ENCODE measurements at places on chromosomes 1 and 21.

DNA sequence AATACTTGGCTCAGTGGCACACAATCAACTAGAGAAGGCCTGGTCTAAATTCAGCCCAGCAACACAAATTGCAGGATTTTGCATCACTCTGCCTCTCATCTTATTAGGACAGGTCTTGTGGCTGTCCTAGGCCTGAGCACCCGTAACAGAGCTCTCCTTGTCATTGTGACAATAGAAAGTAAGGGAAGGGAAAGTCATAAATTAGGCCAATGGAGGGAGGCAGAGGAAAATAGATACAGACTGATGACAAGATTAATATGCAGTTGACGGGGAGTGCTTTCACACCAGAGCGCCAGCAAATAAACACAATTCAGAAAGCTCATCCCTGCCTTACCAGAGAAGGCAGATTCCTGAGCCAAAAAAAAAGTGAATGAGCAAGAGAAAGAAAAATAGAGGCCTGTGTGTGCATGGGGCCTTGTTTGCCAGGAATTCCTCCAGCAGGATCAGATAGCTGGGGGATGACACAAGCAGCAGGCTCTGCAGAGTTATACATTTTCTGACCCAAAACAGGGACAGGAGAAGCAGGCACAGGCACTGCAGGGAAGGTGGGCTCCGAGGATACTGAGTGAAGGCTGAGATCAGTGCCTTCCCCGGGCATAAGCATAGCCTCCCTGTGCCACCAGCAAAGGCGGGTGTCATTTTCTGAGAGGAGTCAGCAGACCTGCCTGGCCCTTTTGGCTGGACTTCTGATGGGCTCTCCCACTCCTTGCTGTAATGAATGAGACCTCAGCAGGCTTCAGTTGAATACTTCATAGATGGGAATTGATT is 110.0 kb upstream of the SPAG17 start:
- peak; percentile 2 for DNase-seq

DNA sequence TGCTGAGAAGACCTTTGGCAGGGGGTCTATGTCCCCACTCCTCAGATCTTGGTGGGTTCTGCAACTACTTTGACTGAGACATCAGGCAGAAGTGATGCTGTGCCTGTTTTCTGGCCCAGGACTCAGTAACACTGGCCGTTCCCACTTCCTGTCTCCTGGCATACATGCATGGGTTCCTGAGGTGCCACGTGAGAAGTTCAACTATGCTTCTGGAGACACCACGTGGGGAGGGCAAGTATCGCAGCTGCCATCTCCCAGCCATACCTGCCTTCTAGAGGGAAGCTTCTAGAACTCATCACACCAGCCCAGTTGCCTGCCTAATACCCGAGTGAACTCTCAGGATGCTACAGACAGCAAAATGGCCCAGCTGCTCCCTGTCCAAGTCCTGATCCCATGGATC is 65.8 kb downstream of the TRABD2B start:
- no peak for DNase-seq

DNA sequence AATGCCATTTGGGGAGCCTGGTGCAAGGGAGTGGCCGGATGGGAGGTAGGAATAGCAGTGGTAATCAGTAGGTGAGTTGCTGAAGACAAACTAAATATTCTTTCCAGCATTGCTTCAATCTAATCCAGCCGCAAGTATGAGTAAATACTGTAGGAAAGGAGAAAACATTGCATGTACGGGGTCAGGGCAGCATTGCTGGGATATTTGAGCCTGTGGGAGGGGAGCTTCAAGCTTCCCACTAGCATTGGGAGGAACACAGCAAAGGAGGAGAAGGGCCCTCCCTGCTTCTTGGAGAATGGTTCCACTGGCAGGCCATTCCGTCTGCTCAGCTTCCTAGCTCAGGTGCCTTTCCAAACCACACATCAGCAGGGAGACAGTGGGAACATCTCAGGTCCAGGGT is 15.2 kb downstream of the CAPN2 start:
- DNase-seq = no peak

DNA sequence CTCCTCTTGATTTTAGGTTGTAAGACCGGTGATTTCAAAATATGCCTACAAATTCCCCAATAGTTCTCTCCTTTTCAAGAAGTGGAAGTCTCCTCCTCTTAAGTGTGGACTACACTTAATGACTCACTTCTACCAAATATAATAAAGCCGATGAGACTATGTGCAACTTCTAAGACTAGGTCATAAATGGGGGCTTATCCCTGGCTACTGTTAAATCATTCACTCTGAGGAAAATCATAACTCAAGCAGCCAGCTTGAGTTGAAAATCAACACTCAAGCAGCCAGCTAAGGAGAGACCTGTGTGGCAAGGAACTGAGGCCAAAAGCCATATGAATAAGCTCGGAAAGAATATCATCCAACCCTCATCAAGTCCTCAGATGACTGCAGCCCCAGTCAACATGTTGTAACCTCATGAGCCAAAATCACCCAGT is 49.6 kb upstream of the PSMG1 start:
- peak; percentile 45 for DNase-seq

DNA sequence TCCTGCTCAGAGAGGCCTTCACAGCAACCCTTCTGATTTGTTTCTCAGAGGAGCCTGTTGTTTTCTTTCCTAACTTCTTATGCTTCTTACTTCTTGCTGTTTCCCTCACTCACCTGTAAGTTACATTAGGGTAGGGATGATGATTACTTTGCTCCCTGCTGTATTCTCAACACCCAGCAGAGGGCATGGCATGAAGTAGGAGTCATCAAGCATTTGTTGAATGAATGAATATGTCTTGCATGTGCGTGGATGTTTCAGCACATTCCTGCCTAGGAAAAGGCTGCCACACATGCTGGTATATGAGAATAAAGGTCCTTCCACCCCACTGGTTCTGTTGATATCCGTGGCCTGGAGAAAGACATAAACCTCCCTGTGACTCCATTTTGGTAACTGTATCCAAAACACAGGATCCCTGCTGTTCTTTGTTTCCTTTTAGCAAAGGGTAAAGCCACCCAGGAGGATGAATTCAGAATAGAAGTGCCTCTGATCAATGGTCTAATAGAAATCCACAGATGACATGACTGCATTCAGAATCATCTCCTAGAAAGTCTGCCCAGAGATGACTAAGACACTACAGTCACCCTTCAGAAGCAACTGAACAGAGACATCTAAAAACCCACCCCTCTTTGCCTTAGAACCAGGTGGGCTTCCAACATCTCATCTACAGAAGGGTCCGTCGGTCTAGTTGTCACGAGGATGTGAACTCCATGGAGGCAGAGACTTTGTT is 168.8 kb downstream of the ZSCAN20 start:
- DNase-seq = no peak

- DNase-seq = no peak
Observed at GRCh38 chr1:14106126-14106525, 406.1 kb downstream of the PRDM2 start.

- DNase-seq = peak; percentile 23
Observed at GRCh38 chr1:184160236-184160635, 108.7 kb downstream of the TSEN15 start.

GRCh38 chr1:41354956-41355355 is 6.3 kb upstream of the FOXO6 start:
- no peak for DNase-seq

GRCh38 chr21:46062471-46063211 is 35.3 kb upstream of the COL6A2 start:
- DNase-seq = no peak

GRCh38 chr1:152186556-152187285 is 27.7 kb upstream of the RPTN start:
- no peak for DNase-seq

GRCh38 chr1:246104927-246105326 is 402.2 kb downstream of the SMYD3 start:
- DNase-seq = no peak

GRCh38 chr1:65458730-65459396 is 38.4 kb downstream of the LEPR start:
- no peak for DNase-seq

DNA sequence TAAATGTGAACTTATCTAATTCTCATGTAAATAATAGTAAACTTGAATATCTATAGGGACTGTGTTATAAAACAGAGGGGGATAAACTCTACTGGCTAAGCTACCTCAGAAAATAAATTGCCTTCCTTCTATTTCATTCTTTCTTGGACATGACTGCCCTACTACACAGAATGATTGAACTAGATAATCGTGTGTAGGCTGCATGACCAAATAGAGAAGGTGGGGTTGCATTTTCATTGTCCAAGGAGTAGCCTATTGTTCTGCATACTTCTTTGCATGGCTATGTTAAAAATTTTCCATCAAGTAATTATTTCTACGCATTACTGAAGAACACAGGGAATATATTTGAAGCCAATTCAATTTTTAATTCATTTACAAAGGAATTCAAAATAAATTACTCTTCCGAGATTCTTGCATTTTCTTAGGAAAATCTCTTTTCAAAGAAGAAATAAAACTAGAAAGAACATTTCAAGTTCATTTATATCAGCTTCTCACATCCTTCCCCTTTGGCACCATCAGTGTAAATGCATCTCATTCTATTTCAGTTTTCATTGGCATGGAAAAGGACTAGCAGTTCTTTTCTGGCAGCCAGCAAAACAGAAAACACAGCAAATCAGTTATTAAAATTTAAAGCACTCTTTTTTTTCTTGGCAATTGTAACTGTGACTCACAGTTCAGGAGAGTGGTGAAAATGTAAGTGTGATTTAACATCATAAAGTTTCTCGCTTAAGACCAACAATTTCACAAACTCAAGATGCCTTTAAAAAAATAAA is 714.7 kb downstream of the NCAM2 start:
- DNase-seq = no peak

DNA sequence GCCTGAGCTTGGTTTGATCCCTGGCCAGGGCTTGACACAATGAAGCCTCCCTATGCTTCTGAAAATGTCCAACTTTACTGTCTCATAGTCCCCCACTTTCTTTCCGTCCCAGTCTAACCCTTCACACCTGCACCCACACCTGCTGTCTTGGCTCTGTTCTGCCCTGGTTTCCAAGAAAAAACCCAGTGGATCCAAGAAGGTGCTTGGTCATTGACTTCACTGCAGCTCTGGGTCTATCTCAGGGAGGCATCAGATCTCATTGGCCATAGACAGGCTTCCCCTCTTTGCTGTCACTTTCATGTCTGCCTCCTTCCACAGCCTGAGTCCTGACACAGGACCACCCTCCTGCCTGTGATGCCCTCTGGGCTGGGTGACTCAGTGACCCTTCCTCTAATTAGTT is 37.8 kb upstream of the ETV3 start:
- DNase-seq = no peak

- no peak for DNase-seq
Observed at GRCh38 chr1:212152308-212152693, 116.8 kb downstream of the DTL start.

- DNase-seq = no peak
Observed at GRCh38 chr1:56578138-56578962, 1.0 kb downstream of the PLPP3 start.

GRCh38 chr1:23594927-23595353 is 35.6 kb upstream of the ID3 start:
- DNase-seq = no peak

DNA sequence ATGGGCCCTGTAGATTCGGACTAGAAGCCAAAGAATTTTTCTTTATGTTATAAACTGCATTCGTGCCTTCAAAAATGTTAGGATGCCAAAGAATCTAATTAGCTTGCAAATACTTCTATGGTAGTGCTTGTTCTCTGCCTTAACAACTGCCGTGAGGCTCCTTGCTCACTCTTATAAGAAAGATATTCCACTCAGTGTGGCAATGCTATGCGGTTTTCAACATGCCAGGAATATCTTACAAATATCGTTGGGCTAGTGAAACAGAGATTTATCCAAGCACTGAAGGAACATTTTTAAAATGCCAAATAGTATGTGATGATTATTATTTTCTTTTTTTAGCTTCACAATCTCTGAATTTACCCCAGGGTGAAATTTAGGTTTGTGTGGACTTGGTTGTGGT is 198.2 kb downstream of the GREM2 start:
- peak; percentile 90 for DNase-seq

DNA sequence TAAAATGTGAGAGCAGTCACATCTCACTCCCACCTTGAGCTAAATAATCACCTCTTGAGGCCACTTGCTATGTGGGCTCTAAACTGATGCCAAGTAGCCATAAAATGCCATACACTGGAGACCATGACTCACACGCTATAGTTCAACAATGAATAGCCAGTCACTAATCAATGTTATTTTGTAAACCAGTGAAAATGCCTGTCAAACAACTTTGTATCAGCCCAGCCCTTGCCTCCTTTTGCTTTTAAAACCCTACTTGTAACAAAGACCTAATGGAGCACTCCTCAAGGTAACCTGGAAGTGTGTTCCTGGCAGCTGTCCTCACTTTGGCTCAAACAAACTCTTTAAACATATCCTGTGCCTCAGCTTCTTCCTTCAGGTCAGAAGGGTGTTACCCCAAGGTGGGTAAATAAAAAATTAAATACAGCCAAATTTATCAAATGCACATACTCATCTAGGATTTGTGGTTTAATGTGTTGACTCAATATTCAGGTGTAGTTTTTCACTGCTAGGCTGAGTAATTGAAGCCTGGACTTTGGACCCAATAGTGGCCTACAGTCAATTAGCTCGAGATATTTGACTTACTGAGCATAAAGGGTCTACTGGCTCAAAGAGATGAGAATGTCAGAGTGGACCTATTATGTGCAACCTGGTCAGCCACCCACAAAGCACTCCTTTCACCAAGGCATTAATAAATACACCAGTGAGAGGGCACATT is 154.3 kb downstream of the COQ8A start:
- DNase-seq = no peak

DNA sequence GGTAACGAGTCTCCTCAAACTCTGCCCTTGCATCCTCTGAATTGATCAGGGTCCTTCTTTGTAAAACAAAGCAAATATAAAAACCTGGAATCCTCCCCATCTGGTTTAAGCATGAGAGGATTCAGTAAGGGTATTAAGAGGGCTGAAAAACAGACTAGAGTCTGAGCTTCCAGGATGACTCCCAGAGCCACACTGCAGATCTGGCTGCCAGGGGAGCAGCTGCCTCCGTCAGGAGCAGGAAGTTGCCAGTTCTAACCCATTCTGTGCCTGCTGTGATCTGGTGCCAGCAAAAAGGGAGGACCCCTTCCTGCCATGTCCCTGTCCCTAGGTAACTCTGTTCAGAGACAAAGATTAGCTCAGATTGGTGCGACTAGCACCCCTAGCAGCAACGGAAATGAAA is 27.5 kb downstream of the SERTAD4 start:
- no peak for DNase-seq

- no peak for DNase-seq
Observed at GRCh38 chr1:228463559-228464455, 23.4 kb upstream of the RNF187 start.

DNA sequence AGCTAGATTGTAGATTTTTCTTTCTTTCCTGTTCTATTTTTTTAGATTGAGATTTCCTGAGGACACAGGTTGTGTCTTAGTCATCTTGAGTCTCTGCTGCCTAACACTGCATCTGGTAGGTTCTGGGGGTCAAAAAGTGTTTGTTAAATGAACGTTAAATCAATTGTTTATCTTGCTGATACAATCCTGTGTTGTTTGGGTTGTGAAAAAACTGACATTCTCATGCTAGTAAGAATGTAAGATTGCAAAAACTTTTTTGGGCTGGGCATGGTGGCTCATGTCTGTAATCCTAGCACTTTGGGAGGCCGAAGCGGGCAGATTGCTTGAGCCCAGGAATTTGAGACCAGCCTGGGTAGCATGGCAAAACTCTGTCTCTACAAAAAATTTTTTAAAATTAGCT is 3.4 kb downstream of the CTSK start:
- no peak for DNase-seq
